ENCODE measurements at places on chromosomes 3 and 15. TPM values are rescaled to one million over a fixed set of nuclear protein-coding genes. Genes with fewer than 3 reads are reported as not detected.

The MTFMT gene
- total RNA-seq = 22.3 TPM

The STXBP5L gene
- 5.9 TPM for total RNA-seq

The CA12 gene
- total RNA-seq = 2.8 TPM

The TSEN2 gene
- total RNA-seq = 21.1 TPM

The EIF4E3 gene
- total RNA-seq = 14.3 TPM

The GOLGA6A gene
- 6.0 TPM for total RNA-seq

The CAMK2N2 gene
- total RNA-seq = 13.1 TPM

The LEO1 gene
- 25.0 TPM for total RNA-seq

The FGF7 gene
- total RNA-seq = 0.11 TPM

The RBP2 gene
- total RNA-seq = not detected

The TMCO5A gene
- not detected for total RNA-seq

The RAB27A gene
- 4.7 TPM for total RNA-seq

The CCR4 gene
- 0.11 TPM for total RNA-seq

The CHRD gene
- 1.8 TPM for total RNA-seq

The DNAH12 gene
- not detected for total RNA-seq

The RTP1 gene
- total RNA-seq = 5.6 TPM

The LNP1 gene
- 6.8 TPM for total RNA-seq

The CELSR3 gene
- 27.9 TPM for total RNA-seq
